NCI-H524 treated with DMSO at 0.1 percent for 48 hours (cell line): ENCODE measurements at places on chromosomes 13 and 19.
A peak's percentile ranks its signal among the peaks of the same experiment; 100 is the strongest.

- no peak for DNase-seq
These were observed 94.1 kb downstream of the PCCA start for GRCh38 chr13:100182900-100183490.

DNA sequence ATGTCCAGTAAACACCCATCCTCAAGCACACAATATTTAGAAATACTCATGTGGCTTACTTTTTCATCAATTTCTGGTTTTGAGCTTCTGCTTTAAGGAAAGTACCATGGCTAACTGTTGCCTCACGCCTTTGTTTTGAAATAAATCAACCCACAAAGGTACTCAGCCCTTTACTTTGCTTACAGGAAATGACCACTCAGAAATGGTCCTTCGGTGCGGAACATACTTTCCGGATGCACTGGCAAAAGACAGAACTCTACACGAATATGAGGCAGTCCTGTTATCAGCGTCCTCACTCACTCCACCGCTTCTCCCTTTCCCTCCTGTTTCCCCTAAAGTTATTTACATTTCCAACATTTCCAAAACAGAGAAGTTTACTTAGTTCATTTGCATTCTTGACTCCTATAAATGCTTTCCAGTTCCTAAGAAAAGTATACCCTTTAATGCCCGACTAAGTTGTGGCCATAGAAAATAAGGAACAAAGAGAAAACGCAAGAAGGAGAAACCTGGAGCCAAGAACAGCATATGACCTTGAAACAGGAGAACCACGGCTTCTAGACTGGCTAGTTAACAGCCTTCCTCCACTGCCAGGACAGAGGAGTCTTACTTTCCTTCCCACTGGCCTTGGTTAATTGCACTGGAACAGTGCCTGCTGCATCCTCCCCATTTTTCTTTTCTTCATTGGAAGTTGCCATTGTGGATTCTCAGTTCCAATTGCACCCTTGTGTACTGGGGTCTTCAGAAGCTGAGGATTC, 10.6 kb downstream of the FPR2 start:
- no peak for DNase-seq

DNA sequence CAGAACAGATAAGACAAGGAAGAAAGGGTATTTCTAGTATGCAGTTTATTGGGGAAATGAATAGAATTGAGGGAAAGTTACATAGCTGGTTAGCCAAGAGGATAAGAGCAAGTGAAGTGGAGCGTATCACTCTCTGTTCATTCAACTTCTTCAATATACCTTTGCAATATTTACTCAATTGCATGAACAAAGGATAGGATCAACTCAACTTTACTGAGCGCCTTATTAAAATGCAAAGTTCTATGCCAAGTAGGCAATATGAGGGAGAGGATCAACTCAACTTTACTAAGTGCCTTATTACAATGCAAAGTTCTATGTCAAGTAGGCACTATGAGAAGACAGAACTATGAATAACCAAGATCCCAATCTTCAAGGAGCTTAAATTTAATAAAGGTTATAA, 43.9 kb downstream of the ZC3H13 start:
- DNase-seq = no peak

DNA sequence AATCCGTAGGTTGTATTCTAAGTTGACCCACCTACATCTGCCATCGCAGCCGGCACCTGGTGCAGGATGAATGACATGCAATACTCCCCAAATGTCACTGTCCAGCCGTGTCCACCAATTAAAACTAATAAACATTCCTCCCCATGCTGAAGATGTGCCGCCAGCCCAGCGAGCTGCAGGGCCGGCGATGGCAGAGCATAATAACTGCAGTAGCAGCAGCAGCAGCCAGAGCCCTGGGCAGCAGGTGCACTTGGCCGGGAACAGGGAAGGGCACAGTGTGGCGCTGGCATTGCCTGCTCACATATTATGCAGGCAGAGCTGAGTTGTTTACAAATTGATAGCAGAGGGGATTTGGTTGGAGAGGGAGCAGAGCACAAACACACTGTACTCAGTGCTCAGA, 754.9 kb downstream of the OLFM4 start:
- peak; percentile 66 for DNase-seq

- no peak for DNase-seq
These were observed 50.8 kb downstream of the USP12 start for GRCh38 chr13:27120811-27121210.

- no peak for DNase-seq
These were observed 98.9 kb upstream of the SIAH3 start for GRCh38 chr13:45950386-45951000.

DNA sequence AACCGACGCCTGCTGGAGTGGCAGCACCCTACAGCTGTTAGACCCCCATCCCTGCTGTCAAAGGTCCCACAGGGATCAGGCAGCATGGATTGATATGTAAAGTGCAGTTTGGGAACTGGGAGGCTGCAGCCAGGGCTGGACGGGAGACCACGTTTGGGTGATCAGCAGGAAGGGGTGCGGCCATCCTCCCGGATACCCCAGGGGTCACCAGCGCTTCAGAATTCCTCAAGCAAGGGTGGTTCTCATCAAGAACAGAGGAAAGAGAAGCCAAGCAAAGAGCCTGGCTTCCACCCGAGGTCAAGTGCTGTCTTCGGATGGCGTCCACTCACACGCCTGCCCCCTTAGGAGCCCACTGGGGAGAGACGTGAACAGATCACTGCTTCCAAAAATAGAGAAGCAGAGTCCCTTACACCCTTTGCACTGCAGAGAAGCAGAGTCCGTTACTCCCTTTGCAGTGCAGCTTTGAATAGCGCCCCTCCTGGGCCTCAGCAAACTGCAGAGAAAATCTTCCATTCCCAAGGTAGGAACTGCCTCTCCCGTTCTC, 35.5 kb downstream of the DHRS12 start:
- DNase-seq = no peak
